ENCODE measurements at places on chromosomes 1 and 21.

DNA sequence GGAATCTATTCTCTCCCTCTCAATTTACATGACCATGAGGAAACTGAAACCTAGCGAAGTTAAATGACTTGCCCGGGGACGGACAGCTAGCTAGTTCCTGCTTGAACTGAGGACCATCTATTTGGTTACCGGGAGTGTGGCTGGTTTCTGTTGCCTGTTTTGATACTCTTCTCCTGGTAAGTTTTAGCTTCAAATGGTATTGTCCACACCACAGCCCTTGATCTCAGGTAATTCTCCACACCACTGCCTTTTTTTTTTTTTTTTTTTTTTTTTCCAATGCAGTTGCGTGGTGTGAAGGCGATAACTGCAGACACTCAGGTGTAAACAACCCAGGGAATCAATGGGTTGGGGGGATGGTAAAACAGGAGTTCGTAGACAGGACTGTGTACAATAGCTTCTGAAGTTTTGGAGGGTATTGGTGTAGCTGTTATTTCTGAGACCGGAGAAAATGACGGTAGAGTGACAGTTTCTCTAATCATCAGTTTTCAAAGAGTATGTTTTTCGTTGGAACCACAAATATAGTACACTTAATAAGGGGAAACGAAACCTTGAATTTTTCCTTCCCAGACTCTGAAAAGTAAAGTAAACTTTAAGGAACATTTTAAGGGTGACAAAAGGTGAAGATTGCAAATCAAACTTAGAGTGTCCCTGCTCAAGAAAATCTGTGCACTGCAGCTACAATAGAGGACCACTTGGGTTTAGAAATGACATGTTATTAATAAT is 125.3 kb upstream of the CACYBP start:
- no peak for DNase-seq

DNA sequence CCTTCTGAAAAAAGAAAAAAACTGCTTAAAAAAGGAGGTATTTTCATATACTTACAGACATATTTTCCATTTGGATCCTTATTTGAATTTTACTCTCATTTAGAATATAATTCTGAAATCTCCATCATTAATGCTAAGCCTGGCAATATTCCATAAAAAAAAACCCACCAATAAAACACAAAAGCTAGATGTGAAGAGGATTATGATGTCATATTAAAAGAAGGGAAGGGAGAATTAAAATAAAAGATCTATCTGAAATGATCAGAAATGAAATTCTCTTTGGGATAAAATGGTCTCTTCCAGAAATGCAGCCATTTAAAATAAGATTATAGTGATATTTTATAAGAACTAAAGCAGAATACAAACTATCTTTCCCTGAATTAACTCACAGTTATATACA is 206.7 kb upstream of the CAMK1G start:
- DNase-seq: no peak

DNA sequence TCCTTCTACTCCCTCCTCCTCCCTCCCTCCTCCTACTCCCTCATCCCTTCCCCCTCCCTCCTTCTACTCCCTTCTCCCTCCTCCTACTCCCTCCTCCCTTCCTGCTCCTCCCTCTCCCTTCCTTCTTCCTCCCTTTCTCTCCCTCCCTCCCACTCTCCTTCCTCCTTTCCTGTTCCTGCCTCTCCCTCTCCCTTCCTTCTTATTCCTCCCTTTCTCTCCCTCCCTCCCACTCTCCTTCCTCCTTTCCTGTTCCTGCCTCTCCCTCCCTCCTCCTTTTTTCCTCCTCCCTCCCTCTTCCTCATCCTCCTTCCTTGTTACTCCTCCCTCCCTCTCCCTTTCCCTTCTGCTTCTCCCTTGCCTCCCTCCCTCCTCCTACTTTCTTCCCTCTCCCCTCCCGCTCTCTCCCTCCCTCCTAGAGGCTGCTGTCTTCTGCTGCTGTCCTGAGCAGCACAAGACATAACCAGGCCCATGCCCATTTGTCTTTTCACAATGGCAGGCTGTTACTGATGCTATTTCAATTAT is 41.1 kb downstream of the WNT9A start:
- peak; percentile 12 for DNase-seq

GRCh38 chr1:154239491-154239890 is 18.7 kb downstream of the UBAP2L start:
- no peak for DNase-seq

DNA sequence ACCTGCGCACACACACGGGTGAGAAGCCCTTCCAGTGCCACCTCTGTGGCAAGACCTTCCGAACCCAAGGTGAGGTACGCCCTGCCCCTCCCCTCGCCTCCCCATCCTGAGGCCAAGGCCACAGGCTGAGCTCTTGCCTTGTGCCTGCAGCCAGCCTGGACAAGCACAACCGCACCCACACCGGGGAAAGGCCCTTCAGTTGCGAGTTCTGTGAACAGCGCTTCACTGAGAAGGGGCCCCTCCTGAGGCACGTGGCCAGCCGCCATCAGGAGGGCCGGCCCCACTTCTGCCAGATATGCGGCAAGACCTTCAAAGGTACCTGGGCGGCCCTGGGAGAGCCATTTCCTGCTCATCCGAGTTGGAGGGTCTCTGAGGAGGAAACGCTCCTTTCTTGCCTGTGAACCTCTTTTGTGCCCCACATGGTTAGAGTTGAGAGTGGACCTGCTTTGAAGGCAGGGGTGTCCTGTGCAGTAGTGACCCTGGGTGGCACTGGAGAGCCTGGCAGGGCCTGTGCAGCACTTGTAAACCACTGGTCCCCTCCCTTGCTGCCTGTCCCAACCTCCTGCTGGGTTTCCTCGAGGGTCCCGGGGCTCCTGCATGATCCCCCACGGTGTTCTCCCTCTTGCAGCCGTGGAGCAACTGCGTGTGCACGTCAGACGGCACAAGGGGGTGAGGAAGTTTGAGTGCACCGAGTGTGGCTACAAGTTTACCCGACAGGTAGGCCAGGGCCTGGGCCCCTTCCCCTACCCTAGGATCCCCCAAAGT is 8.5 kb downstream of the ZBTB48 start:
- DNase-seq: no peak

Measured in NCI-H524 (cell line).